Activated T-helper 9 cell treated with anti-CD3 and anti-CD28 coated beads, Interleukin-2, amount 50 U/mL, for 16 hours (primary cell): ENCODE measurements at places on chromosomes 2 and 18.
A peak's percentile ranks its signal among the peaks of the same experiment; 100 is the strongest.

DNA sequence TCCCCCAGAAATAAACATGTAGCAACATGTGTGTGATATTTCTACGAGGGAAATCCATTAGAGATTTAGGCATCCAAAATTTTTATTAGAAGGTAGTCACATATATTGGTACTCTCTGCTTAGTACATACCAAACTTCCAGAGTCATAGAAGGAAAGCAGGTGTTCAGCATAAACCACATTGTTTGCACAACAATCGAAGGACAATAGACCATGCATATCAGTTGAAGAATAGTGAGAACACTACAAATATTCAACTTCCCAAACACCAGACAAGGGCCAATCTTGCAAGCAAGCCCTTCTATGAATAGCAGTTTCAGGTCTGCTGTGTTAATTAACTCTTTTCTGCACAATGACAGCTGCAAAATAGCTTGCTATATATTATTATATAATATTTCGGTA, 702.2 kb downstream of the ERBB4 start:
- DNase-seq, result no peak

GRCh38 chr18:42305869-42306593, 351.0 kb downstream of the PIK3C3 start:
- DNase-seq, result no peak

DNA sequence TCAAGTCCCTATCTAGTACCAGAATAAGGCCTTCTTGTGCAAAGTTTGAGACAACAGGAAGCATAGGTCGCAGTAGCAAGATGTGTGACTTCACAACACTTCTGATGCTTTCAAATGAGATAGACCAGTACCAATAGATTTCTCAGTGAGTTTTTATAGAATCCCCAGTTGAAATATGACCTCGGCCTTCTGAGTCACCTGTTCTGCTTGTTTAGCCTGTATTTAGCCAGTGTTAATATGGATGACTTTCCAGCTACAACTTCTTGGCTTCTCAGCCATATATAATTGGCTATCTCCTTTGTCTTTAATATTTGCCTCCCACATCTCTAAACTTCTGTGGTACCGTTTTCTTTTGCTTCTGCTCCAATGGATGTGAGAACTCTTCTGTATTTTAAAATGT, 113.8 kb downstream of the KYNU start:
- no peak for DNase-seq

DNA sequence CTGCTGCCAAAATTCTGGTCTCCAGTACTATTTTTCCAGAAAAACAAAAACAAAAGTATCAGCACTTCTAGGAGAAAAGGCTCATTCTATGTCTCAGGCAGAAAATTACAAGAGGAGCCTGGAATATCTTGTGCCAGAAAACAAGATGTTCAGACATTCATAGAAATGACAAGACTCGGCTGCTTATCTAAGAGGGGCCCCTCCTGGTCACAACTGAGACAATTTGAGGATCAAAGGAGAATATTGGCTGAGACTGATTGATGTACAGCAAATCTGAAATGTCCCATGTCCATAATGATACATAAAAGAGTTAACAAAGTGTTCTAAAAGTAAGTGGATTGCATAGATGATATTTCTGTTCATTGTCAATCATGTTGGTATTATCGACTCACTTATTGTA, 2.4 kb upstream of the RPS7 start:
- DNase-seq, result no peak

- DNase-seq, result no peak
Observed at GRCh38 chr2:71060871-71061270, 7.6 kb upstream of the NAGK start.

DNA sequence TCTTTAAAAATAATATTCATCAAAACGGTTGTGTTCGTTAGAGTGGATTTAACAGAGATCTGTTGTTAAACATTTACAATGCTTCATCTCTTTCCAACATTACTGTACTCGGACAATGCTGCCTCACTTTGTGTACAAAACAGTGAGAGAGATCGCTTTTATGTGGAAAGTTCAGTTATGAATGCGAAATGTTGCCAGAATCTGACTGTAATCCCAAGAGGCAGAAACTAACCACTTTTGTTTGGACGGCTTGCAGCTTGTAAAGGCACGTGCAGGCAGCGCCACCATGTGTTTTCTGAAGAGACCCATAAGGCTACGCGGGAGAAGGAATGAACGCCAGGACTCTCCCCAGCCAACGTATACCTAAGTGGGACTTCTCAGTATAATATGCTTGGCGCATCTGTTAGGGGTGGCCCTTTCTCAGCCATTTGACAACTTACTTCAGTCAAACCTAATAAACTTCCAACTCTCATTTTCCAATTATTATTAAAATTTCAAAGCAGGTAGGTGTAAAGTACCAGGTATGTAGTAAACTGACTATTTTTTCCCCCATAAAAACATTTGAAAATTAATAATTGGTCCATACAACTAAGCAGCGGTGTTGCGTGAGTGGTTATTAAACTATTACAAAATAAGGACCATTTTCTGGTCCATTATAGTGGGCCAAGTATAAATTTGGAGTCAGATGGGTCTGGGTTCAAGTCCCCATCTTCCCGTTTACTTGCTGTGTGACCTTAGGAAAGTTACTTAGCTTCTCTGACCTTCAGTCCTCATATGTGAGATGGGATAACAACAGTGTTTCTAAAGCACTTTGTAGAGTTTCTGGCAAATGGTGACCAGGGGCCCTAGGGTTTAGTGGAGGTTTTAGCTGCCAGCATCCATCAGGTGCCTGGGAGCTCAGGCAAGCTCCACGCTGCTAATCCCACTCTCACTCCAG, 5.6 kb upstream of the NAPG start:
- DNase-seq, result peak; percentile 28

DNA sequence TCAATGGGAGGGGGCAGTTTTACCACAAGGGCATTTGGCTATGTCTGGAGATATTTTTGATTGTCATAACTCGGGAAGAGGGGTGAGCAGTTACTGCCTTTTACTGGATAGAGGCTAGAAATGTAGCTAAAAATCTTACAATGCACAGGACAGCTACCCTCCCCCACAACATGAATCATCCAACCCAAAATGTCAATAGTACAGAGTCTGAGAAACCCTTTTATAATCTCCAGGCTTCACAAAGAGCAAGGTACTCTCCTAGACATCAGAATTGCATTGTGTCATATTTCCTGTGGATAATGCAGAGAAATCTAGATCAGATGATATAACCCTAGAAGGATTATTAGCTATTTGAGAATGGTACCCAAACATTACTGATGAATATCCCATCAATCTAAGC, 277.1 kb upstream of the NRP2 start:
- DNase-seq, result no peak

DNA sequence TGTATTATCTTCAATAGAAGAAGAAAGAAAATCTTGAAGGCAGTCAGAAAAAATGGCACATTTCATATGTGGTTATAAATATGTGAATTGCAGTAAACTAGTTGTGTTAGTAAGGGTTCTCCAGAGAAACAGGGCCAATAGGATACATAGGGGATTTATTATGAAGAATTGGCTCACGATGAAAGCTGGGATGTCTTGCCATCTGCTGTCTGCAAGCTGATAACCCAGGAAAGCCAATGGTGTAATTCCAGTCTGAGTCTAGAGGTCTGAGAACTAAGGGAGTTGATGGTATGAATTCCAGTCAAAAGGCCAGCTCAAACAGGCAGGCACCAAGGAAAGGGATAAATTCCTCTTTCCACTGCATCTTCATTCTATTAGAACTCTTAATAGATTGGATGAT, 362.4 kb downstream of the KCNJ3 start:
- no peak for DNase-seq

DNA sequence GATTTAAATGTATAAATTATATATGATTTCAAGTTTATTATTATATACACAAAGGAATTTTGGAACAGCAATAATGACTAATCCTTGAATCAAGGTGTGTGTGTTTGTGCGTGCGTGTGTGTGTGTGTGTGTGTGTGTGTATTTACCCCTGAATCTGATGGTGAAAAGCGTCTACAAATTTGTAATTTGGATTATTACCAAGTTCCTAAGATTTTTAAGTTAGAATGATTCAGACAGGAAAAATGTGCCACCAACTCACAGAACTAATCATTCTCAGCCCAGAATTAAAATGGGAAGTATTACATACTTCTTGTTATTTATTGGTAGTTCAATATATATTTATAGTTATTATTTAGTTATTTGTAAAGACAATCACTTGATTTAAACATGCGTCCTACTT, 12.3 kb downstream of the CALCRL start:
- DNase-seq, result no peak

- DNase-seq, result no peak
Observed at GRCh38 chr18:24922491-24922890, 429.5 kb downstream of the ZNF521 start.

GRCh38 chr18:8073167-8073566, 506.1 kb downstream of the PTPRM start:
- DNase-seq, result no peak

GRCh38 chr2:3180082-3180908, 197.3 kb downstream of the EIPR1 start:
- no peak for DNase-seq

DNA sequence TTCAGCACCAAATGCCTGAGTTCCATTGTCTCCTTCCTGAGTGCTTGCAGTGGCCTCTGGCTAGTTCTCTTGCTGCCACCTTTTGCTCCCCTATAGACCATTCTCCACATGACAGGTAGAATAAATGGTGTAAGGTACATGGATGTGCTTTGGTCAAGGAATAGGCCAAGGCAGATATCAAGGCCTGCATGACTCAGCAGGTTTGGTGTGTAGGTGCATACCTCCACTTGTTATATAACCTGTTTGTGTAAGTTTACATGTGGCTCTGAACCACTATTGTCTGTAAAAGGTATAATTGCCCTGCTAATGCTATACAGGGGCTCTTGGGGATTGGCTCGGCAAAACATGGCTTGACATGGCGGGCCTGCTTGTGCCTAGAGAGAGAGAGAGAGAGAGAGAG, 143.5 kb downstream of the KLHL14 start:
- DNase-seq, result no peak

DNA sequence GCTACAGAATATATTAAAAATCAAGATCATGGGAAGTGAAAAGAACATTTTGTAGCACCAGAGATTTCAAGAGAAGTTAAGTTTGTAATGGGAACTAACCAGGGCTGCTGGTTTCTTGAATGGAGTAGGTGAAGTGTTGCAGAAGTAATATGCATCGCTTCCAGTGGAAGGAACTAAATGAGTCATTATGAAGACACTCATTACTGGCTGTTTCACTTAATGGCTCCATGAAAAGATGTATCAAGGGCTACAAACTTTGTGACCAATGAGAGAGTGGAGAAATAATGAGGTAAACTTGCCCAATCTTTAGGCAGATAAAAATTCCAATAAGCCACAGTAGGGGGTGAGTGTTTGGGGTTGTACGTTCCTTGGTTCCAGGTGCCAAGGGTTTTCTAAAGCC, 380.4 kb upstream of the POU3F3 start:
- DNase-seq, result no peak

DNA sequence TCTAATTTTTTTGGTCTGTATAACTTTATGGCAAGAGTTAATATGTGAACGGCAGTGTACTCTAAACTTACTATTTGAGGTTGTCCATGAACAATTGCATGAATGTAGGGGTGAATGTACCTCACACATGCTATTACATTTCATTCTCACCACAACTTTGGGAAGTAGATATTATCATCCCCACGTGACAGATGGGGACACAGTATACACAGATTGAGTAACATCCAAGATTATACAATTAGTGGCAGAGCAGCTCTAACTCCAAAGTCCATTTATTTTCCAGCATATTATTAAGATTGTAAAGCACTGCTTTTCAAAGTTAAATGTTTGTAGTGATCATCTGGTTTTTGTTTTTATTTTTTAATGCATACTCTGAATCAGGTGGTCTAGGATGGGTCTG, 622.1 kb upstream of the ZEB2 start:
- no peak for DNase-seq

DNA sequence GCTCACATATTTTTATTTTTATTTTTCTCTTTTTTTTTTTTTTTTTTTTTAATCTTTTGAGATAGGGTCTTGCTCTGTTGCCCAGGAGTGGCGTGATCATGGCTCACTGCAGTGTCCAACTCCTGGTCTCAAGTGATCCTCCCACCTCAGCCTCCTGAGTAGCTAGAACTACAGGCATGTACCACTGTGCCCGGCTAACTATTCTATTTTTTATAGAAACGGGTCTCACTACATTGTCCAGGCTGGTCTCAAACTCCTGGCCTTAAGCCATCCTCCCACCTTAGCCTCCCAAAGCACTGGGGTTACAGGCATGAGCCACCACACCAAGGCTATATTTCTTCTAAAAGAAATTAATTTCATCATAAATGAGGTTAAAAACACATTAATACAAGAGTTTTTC, 45.9 kb downstream of the PTRHD1 start:
- DNase-seq, result no peak

DNA sequence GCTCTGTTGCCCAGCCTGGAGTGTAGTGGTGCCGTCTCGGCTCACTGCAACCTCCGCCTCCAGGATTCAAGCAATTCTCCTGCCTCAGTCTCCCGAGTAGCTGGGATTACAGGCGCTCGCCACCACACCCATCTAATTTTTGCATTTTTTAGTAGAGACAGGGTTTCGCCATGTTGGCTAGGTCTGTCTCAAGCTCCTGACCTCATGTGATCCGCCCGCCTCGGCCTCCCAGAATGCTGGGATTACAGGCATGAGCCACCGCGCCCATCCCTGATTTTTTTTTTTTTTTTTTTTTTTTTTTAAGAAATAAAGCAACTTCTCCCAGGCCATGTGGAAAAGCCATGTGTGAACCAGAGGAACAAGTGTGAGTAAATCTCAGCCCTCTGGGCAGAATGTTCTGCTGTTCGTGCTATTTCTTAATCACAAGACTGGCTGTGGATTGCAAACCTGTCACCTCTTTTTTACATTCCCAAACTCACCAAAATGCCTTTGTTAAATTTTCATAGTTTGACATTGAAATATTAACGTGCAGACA, 6.4 kb upstream of the SH3BP4 start:
- DNase-seq, result no peak

GRCh38 chr2:158969162-158969714, 798 bp downstream of the TANC1 start:
- no peak for DNase-seq

DNA sequence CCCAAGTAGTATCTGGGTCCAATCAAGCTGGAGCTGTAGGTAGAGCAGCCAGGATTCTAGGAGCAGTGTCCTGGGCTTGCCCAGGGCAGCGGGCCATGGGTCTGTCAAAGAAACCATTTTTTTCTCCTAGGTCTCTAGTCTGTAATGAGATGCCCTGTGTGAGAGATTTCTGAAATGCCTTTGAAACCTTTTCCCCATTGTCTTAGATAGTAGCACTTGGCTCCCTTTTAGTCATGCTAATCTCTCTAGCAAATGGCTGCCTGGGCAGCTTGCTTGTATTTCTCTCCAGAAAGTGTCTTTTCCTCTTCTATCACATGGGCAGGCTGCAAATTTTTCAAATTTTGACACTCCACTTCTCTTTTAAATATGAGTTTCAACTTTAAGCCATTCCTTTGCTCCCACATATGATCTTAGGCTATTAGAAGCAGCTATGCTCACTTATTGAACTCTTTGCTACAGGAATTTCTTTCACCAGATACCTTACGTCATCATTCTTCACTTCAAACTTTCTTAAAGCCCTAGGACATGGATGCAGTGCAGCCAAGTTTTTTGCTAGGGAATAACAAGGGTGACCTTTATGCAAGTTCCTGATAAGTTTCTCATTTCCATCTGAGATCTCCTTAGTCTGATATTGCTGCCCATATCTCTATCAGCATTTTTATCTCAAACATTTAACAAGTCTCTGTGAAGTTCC, 890.2 kb upstream of the VRK2 start:
- DNase-seq, result no peak

- no peak for DNase-seq
Observed at GRCh38 chr2:133846476-133846875, 278.2 kb upstream of the NCKAP5 start.

GRCh38 chr2:57760381-57760801, 286.2 kb upstream of the VRK2 start:
- no peak for DNase-seq

- DNase-seq, result no peak
Observed at GRCh38 chr18:53305461-53305860, 919.0 kb downstream of the MBD2 start.
